Activated CD8-positive, alpha-beta memory T cell treated with anti-CD3 and anti-CD28 coated beads for 48 hours (primary cell): ENCODE measurements at places on chromosomes 11 and 22.

- DNase-seq: no peak
Measured at GRCh38 chr11:47434011-47434786, 8.0 kb upstream of the PSMC3 start.

- DNase-seq: no peak
Measured at GRCh38 chr11:27451244-27451965, 21.2 kb downstream of the LGR4 start.

DNA sequence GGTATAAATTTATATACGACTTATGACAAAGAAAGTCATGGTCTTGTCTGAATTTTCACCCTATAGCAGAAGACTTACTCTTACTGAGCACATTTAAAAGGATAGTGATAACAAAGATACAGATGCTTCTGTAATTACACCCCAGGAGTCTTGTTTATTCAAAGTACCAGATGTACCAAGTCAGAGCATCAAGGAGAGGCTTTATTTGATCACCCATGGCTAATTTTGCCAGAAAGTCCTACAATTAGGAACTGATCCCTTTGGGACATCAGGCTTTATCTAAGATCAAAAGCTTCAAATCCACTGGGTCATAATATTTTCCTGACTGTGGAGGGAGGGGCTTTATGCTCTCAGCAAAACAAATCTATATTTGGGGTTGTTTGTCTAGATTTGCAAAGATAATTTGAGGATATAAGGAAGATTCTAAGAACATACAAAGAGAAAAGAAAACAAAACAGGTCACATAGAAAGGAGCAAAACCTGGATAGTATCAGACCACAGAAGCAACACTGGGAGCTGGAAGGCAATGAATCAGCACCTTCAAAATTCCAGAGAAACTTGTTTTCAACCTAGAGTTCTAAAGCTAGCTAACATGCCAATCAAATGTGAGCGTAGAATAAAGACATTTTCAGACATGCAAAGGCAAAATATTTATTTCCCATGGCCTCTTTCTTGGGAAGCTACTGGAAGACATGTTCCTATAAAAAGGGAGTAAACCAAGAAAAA lies 124.8 kb upstream of the CSNK2A3 start:
- DNase-seq: no peak

DNA sequence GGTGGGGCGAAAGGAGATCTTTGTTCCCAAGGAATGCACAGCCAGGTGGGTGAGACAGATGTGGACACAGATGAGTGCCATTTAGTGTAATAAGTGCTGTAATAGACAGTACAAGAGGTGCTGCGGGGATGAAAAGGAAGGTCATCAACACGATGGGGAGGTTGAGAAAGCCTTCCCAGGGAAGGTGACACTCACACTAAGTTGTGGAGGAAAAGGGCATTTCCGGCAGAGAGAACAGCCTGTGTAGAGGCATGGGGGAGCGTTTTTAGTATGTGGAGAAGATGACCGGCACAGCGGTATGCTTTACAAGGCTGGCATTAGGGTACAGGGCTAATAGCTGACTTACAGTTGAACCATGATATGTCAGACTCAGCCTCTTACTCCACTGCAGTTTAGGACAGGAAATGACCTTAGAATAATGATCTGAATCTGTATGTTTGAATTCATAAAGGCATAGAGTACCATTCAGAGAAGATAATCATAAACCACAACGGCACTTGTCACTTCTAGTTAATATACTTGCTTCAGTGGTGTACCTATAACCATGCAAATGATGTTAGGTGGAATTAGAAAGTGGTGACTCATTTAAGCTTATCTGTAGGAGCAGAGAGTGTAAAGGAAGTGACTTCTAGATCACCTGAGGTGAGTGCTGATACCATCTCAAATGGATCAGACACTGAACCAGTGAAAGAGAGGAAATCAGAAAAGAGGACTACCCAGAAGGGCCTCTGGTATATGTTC lies 60.6 kb downstream of the FAM83F start:
- no peak for DNase-seq

- no peak for DNase-seq
Measured at GRCh38 chr11:3738241-3738640, 59.1 kb downstream of the NUP98 start.

GRCh38 chr11:4884361-4884760 lies 2.7 kb downstream of the OR51T1 start:
- DNase-seq: no peak

- DNase-seq: no peak
Measured at GRCh38 chr22:41932353-41932752, 5.7 kb upstream of the TNFRSF13C start.

DNA sequence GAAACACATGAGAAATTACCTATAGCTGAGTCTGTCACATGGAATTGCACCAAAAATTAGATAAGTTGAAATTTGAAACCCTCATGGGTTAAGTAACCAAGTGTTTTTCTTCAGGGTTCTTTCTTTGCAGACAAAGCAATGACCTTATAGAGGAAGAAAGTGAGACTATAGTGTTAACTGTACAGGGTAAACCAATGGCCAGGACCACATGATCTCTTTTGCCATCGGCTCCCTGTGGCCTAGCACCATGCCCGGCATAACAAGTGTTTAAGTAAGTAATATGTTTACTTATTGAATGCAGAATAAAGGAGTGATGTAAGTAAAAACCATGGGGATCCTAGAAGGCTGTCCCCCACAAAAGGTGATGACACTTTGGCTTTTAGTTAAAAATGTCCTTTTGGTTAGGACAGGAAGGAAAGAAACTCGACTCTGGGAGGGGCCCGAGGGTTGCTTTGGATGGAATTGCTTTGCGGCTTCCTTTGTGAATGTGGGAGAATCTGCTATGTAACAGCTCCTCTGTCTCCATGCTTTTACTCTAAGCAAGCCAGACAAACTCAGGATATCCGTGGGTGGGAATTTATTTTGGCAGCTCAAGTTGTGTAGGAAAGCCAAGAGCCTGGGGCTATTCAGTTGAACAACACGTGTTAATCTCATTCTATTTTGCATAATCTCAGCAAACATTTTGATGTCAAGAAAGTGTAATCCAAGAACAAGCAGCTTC lies 454.7 kb downstream of the INSC start:
- DNase-seq: no peak

GRCh38 chr11:19196432-19196831 lies 5.4 kb downstream of the CSRP3 start:
- DNase-seq: no peak

- no peak for DNase-seq
Measured at GRCh38 chr11:24496736-24497725, at the start of gene LUZP2. TSS of gene LUZP2 (plus strand) at chr11:24497053.

DNA sequence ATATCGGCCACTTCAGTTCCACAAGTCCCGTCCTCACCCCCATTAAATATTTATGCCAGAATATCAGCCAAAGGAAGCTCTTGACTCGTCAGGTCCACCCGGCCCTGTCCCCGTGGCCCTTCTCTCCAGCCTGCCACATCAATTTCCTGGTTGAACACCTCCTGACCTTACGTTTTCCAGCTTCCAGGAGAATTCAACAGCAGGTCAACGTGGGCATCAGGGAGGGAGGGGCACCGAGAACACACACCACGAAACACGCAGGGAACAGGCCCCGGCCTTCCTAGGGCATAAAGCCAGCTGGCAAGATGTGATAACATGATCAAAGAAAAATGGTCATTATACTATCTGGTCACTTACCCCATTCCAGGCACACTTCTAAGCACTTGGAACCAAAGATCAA lies 15.3 kb downstream of the SULT4A1 start:
- DNase-seq: no peak

DNA sequence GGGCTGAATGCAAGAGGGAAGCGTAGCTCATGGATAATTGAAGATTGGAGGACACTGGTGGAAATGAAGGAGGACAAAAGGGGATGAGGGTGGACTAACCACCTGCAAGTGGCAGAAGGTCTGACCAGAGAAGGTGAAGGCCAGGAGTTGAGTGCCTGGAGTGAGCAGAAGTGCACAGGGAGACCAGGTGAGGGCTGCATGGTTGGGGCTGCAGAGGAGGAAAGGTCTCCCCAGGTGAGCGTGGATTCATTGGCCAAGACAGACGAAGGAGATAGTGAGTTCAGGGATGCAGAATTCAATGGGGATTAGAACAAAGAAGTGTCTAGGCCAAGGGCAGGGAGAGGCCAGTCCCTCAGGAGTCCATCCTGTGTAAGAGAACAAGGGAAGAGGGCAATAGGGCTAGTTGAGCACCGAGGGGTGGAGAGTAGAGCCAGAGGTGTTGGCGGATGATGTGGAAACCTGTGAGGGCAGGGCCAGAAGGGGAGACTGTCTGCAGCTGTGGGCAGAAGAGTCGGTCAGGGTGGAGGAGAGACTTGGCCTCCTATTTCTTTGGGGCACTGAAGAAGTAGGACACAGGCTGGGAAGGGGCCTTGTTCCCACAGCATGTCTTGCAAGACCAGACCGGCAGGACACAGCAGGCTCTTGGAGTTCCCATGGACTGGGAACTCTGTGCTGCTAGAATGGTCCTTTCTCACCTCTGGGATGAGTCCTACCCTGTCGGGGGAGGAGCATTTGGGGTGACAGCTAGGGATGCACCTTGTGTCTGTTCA lies 6.7 kb downstream of the TRIM29 start:
- DNase-seq: no peak

- no peak for DNase-seq
Measured at GRCh38 chr11:24963852-24964251, 467.0 kb downstream of the LUZP2 start.

GRCh38 chr11:17606233-17607082 lies 59.4 kb downstream of the OTOG start:
- DNase-seq: no peak

GRCh38 chr11:78698612-78699011 lies 123.9 kb upstream of the NARS2 start:
- no peak for DNase-seq

- no peak for DNase-seq
Measured at GRCh38 chr11:77046060-77046501, 11.9 kb downstream of the B3GNT6 start.

DNA sequence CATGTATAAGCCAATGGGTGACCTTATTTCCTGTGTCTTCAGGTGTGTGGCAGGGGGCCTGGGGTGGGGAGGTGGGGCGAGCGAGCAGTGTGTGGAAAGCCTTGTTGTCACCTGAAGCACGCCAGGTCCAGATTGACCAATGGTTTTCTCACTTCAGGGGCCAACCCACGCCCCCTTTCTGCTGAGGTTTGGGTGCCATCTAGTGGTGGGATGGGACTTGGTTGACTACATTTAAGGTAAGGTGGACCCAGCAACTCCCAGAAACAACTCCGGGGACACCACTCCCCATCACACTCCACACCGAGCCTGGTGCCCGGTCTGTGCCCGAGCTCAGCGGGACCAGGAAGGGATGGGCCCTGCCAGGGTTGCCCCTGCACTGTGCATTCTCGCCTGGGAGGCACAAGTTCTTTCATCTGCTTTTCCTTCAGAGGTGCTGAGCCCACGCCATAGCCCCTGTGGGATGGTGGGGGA lies 40.0 kb downstream of the TPCN2 start:
- peak; percentile 48 for DNase-seq
